NCI-H1417 treated with DMSO at 0.1 percent for 48 hours (cell line): ENCODE measurements at places on chromosomes 7 and 10.

DNA sequence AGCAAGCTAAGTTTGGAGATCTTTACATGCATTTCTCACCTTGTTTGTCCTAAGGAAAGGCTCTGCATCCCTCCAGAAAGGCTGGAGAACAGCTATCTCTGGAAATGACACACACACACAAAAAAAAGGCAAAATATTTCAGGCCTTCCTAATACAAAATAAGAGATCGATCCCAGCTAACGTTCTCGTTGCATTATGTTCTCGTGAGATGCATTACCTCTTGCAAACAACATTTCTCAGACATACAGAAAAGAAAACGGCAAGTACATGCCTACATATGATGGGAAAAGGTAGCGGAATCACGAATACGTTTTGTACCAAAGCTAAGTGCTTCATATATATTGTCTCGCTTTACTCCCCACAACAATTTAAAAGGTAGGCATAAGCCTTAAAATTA, 488 bp downstream of the MTERF1 start:
- DNase-seq = no peak

DNA sequence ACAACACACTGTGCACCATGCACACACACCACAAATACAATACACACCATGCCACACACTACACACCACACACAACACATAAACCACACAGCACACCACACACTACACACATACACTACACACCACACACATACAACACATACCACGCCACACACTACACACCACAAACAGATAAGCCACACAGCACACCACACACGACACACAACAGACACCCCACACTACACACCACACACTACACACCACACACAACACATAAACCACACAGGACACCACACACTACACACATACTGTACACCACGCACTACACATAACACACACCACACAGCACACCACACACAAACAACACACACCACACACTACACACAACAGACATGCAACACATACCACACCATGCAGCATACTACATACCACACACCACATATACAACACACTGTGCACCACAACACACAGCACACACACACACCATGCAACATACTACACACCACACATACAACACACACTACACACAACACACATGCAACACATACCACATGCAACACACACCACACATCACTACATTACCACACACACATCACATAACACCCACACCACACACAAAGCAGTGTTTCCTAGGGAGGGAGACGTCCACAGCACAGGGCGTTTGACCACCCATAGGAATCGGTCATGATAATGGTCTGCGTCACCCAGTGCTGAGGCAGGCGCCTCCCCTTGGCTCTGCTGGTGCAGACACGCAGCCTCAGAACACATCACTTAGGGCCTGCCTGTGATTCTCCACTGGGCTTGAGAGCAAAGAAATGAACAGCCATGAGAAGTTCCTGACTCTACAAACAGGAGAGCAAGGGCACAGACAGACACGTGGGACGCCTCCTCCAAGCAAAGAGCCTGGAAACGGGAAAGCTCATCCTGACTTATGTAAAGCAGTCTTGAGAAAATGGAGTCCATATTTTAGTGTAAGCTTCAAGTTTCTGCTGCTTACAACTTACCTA, 458.3 kb downstream of the PTPRN2 start:
- DNase-seq = no peak

GRCh38 chr10:60352105-60352504, 37.6 kb downstream of the ANK3 start:
- no peak for DNase-seq

DNA sequence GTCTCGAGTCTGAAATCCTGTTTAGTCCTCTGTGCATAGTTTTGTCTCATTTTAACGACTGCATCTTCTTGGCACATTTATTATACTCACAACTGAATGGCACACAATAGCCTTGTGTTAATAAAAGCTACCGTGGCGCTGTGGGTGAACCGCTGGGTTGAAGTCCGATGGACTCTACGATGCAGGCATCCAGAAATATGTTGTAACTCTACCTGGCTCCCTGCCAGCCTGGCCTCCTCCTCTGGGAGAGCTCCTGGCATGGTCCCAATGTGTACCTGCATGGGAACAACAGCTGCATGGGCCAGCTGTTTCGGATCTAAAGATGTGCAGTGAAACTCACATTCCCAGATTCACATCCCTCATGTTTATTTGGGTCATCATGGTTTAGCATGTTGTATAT, 3.7 kb upstream of the DPYSL4 start:
- DNase-seq = no peak

GRCh38 chr7:51368334-51368733, 51.7 kb upstream of the COBL start:
- DNase-seq = no peak

DNA sequence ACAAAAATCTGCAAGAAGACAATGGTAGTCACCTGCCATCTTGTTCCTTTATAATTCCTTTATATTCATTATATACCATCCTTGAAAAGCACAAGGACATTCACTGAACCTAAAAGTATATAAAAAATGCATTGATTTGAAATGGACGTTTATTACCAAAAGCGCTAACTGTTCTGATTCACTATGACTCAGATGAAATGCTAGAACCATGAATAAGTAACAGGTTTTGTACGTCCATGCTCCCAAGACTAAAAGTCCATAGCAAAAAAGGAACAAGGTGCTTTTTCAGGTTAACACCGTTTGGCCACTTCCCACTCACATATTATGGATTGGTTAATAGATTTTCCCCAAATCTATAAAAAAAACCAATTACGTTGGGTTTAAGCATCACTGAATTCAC, 109.4 kb downstream of the PPP1R17 start:
- no peak for DNase-seq

DNA sequence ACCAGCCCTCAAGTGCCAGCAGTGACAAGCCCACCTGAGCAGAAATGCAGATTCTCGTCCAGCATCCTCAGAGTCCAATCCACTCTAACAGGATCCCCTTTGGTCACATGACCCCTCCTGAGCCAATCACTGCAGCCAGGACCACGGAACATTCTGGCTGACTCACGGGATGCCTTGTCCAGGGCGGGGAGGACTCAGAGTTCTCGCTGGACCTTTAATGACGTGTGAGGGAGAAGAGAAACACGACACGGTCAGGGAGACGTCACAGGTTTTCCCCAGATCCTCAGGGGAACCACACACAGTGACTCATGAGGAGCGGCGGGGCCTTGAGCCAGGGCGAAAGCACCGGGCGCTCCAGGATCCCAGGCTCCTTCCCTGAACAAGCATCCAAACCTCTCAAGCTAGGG, 155.7 kb downstream of the PTPRN2 start:
- DNase-seq = no peak

GRCh38 chr7:84975586-84976185, 211.2 kb downstream of the SEMA3D start:
- DNase-seq = no peak

DNA sequence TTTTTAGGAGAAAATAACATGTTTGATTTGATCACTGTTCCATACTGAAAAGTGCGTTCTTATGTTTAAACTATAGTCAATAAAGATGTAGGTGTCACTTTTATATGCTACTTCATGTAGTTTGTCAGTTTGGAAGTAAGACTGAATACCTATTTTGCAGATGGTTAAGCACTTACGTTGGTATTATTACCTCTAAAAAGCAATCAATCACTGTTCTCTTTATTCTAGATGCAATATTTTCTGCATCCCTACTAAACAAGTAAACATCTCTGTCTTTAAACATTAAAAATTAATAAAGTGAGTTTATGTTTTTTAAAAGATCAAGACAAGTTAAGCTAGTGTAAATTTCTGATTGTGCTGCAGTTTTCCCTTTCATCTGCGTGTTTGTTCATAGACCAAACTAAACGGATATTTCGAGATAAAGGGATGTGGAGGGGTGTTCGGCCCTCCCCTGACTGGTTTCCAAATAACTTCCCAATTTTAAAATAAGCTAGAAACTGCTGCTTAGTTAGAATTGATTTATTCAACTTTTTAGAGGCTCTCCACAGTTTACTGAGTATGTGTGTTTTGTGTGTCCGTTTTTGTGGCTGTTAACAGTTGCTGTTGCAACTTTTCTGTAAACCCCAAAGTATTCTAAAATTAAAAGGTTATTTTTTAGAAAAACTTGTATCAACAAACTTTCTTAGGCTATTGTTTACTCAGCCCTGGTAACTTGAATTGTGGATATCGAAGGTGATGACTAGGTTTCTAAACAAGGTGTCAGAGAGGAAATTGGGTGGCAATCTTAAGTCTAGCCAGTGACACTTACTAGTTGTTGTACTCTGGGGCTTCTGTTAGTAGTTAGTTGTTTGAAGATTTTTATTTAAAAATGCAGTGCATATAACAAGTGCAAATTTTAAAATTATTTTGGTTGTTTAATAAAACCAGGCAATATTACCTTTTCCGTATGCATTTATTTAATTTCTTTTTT, 974 bp downstream of the KIF11 start:
- no peak for DNase-seq

- DNase-seq = no peak
These were observed 145.3 kb upstream of the PRSS1 start for GRCh38 chr7:142603870-142604448.

- DNase-seq = no peak
These were observed 284.3 kb downstream of the TCERG1L start for GRCh38 chr10:131027256-131027655.

GRCh38 chr7:42125321-42125720, 111.7 kb downstream of the GLI3 start:
- no peak for DNase-seq

GRCh38 chr7:140604760-140605159, 35.9 kb downstream of the DENND2A start:
- DNase-seq = no peak

- no peak for DNase-seq
These were observed 124.8 kb upstream of the LSM8 start for GRCh38 chr7:118059209-118059608.

DNA sequence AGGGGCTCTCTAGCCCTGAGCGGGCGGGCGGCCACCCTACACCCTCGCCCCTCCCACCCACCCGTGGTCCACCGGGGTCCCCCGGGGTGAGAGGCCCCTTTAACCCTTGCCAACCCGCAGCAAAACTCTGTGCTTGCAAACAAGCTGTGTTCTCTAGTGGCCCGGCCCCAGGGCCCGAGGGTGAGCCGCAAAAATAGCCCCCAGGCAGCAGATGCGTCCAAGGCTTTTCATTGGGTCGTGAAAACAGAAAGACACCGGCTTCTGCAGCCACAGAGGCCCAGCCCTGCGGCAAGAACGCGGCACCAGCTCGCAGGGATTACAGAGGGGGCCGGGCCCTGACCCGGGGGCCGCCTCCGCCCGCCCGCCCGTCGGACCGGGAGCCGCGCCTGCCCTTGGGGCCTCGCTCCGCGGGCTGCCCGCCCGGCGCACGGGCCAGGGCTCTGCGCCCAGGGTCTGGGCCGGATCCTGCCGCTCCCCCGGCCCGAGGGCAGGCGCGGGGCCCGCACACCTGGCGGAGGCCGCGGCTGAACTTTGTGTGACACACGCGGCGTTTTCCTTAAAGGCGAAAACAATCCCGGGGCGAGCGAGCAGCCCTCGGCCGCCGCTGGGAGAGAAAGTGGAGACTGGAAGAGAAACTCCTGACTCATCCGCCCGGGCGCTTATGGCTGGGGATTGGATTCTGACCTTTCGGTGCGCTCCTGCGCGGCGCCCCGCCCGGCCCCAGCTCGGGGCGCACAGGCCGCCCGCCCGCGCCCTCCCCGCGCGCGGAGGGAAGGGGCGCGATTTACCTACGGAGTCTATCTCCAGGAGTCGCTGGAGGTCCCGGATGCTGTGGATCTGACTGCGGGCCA, 2.8 kb downstream of the PDGFA start:
- no peak for DNase-seq

GRCh38 chr10:1155791-1156615, 99.8 kb downstream of the WDR37 start:
- DNase-seq = no peak

DNA sequence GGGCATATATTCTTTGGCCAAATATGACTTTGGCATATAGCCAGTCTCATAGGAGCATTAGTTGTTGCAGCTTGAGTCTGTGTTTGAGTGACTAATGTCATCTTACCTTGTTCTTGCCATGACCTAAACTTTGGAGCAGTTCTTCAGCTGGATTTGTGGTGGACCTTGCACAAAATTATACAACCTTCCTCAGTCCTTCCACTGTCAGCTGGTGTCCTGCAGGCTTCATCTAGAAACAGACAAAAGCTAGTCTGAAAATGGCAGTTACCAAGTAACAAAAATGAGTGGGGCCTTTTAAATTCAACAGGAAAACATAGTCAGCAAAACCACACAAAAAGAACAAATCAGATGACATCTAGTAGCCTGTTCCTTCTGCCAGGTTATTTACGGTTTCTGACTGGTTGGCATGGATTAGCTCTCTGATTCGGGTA, 59.5 kb upstream of the HECTD2 start:
- no peak for DNase-seq

GRCh38 chr7:42611961-42612360, 299.9 kb downstream of the C7orf25 start:
- no peak for DNase-seq

DNA sequence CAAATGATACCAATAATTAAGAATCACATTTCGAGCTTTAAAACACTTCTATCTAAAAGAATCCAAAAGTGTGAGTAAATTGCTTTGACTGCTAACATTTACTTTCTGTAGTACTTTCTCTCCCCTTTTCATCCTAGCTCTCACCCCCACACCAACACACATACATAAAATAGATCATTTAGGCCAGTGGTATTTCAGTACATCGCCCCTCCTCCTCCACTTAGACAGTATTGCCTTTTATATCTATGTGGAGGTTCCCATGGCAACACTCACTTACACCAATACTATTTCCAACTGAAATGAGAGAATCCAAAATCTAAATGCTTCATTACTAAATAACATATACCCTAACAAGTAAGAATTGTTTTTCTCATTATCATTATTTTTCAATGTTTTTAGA, 58.9 kb downstream of the HIBADH start:
- no peak for DNase-seq

- no peak for DNase-seq
These were observed 97.4 kb upstream of the BMPER start for GRCh38 chr7:33807779-33808482.

DNA sequence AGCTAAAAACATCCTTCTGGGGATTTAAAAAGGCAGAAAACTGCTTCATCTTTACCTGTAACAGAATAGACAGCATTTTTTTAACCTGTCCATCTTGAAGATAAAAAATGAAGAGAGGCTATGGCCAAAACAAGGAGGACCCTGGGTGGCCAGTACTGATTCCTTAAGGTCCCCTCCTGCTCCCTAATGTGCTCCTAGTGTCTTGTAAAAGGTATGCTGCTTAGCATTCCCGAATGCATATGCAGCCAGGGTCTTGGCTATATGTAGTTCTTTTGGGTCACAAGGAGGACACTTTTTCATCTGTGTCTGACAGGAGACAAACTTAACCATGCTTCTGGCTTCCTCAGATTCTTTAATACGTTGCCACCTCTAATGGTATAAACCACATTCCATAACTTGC, 93.9 kb upstream of the SLC13A1 start:
- DNase-seq = no peak

DNA sequence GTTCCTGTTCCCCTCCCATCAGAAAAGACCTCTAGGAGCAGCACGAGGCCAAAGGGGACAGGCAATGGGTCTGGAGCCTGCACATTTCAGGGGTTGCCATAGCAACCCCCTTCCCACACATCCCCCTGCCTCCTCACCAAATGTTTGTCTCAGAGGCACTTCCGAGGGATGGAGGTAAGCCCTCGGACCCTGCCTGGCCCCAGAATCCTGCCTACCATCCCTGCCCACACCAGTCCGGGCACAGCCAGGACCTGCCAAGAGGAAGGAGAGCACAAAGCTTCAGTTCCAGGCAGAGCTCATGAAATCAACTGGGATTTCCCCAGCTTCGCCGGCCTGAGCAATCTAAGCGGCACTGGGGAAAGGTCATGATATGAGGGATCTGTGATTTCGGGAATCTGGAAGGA, 175.0 kb upstream of the PLXNA4 start:
- DNase-seq = no peak

GRCh38 chr10:75431180-75432111, at the start of gene LRMDA:
Gene LRMDA, plus strand, starts transcription at chr10:75431624.
- no peak for DNase-seq
